ENCODE measurements at places on chromosomes 3 and 15.

DNA sequence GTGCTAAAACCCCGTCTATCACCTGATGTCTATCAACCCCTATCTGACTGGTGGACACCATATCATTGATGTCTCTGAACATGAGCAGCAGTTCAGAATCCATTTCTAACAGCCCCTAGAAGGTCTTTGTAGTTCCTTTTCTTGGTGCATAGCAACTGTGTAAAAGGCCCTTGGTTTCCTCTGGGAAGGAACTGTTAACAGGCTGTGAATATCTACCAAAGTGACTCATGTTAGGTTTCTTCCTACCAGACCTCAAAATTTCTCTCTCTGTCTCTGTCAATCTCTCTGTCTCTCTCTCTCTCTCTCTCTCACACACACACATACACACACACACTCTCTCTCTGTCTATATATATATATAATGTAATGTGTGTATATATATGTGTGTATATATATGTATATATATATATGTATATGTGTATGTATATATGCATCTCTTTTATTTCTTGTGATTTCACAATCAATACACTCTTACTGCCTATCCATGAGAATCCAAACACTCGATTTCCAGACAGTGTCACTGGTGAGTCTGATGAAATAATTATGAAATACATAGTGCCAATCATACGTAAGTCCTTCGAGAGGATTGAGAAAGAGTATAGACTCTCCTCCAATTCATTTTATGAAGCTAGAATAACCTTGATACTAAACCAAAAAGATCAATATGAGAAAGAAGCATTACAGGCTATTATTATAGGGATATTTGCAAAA is 335.9 kb upstream of the SLCO3A1 start:
- no peak for DNase-seq

DNA sequence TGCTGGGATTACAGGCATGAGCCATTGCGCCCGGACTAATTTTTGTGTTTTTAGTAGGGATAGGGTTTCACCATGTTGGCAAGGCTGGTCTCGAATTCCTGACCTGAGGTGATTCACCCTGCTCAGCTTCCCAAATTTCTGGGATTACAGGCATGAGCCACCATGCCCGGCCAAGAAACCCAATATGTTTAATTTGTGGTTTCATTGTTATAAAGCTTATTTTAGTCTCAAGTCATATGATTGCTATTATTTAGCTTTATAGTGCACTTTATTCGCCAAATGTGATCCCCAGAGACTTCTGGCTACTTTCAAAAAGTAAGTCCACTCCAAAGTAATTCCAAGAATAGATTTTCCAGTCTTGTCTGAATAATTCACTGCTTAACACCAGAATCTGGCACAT is 19.3 kb upstream of the SLC4A7 start:
- no peak for DNase-seq

GRCh38 chr3:132350814-132351213 is 33.6 kb downstream of the ACP3 start:
- DNase-seq: no peak

DNA sequence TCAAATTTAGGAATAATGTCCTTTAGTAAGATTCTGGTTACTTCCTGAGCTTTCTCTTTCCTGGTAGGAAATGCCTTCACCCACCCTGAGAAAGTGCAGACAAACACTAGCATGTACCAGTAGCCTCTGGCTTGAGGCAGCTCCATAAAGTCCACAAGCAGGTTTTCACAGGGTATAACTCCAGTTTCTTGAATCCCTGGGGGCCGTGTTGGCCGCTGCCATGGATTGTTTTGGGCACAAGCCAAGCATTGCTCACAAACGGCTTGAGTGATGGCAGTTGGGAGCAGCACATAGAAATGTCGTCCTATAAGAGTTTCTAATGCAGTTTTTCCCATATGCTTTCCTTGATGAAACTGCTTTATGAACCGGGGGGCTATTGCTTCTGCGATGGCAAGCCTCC is 164.1 kb downstream of the STXBP5L start:
- DNase-seq: no peak

- no peak for DNase-seq
Measured at GRCh38 chr3:143848704-143849103, 436 bp upstream of the SLC9A9 start.

DNA sequence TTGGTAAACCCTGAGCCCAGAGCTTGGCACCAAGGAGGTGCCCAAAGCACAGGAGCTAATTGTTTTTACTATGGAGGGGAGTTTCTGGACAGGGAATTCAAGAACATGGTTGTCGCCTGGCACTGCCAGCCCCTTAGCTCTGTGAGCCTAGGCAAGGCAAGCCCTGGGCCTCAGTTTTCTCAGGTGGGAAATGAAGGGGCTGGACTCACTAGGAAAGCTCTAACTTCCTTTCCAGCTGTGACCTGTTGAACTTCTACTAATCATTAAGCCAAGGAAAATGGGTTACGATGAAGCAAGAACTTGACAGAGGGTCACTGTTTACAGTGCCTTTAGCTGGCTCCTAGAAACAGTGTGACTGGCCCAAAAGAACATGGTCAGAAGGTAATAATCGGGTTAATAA is 277.2 kb downstream of the SHQ1 start:
- no peak for DNase-seq

DNA sequence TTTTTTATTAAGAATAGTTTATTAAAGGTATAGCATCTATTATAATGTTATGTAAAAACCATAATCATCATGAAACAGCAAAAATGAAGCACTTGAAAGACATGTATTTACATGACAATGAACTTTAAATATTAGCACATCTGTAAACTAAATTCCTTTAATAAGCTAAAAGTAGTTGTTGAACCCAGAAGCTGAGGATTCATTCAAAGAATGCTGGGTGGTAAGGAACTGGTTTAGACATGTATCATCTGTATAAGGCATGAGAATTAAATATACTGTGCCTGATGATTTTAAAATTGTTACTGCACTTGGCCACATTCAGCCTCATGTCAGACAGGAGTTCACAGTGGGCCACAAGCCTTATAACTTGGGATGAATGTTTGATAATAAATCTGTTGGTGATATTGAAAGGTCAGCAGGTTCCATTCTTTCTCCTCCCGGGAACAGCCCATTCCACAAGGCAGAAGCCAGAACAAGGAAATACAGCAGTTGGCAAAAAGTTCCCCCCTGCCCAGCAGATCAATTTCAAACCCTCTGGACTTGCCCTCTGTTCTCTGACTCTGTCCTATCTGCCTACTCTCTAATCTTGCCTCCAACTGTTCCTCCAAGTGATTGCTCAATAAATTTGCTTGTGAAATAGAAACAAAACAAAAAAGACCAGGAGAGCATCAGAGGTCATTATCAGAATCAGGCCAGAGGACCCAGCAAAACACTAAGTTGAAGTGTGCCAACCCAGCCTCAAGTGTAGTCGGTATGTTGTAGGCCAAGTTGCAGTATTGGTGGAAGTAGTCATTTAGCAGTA is 49.8 kb upstream of the TEX264 start:
- DNase-seq: no peak

- DNase-seq: no peak
Measured at GRCh38 chr3:32791833-32792232, 26.0 kb upstream of the TRIM71 start.

- DNase-seq: no peak
Measured at GRCh38 chr15:83977992-83978391, 257.6 kb upstream of the GOLGA6L4 start.

- no peak for DNase-seq
Measured at GRCh38 chr3:78951342-78951945, 816.4 kb downstream of the ROBO1 start.

- DNase-seq: no peak
Measured at GRCh38 chr3:81716870-81717509, 44.5 kb downstream of the GBE1 start.

DNA sequence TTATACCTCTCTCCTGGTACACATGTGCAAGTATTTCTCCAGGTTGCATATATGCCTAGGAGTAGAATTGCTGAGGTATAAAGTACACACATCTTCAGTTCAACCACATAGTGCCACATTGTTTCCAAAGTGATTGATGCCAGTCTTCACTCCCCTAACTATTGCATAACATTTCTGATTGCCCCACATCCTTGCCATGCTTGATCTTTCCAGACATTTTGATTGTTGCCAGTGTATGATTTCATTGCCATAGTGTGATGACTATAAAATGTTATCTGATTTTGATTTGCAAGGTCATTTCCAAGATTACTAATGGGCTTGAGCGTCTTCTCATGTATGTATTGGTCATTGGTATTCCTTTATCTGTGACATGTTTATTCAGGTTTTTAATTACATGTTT is 61.1 kb upstream of the MLF1 start:
- DNase-seq: no peak
